ENCODE measurements at places on chromosomes 1 and 21.

GRCh38 chr1:41742219-41742618, 176.5 kb downstream of the HIVEP3 start:
- DNase-seq: no peak

GRCh38 chr1:2943686-2944260, 77.5 kb upstream of the ACTRT2 start:
- DNase-seq: no peak

DNA sequence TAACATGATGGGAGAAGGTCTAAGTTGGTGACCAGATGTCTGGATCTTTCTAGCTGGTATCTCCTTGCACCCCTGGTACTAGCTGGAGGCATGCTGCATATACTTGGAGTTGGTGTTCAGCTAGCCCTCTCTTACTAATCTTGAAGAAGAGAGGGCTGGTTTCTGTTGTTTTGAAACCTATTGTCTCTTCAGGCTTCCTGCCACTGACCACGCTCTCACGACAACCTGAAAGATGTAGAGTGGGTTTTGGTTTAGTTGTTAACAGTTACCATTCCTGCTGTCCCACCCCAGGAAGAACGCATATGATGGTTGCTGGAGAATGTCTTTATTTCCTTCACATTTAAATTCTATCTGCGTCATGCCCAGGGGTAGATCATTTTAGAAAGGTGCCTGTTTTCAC, 3.6 kb downstream of the MAN1C1 start:
- DNase-seq: no peak

DNA sequence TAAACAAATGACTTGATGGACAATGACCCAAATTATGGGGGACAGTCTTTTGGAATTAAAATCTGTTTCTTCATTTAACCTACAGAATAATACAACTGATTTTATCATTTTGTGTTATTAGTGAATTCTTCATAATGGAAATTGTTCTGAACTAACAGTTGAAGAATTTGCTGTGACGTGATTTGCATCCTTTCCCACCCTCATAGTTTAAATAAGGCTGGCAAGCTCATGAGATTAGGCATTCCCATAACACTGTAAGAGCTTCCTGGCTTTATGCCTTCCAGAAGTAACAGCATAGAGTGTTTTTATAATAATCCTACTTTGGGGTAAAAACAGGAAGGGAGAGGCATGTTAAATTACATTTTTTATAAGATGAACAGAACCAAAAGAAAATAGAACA, 95.7 kb downstream of the ATP6V1G3 start:
- DNase-seq: no peak

DNA sequence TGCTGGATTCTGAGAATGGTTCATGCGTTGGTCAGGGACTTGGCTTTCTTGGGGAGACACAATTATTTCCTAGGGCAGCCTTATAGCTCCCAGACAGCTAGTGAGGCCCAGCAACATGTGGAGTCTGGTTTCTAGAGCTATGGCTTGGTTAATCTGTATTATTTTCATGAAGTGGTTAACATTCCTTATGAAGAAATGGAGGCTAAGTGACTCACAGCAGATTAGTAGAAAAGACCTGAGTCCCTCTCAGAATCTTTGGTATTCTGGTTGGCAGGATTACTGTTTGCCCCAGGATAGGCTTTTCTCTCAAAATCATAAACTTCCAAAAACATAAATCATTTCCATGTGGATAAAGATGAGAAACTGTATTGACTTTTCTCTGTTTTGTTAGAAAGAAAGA, 42.3 kb downstream of the DUSP10 start:
- no peak for DNase-seq

DNA sequence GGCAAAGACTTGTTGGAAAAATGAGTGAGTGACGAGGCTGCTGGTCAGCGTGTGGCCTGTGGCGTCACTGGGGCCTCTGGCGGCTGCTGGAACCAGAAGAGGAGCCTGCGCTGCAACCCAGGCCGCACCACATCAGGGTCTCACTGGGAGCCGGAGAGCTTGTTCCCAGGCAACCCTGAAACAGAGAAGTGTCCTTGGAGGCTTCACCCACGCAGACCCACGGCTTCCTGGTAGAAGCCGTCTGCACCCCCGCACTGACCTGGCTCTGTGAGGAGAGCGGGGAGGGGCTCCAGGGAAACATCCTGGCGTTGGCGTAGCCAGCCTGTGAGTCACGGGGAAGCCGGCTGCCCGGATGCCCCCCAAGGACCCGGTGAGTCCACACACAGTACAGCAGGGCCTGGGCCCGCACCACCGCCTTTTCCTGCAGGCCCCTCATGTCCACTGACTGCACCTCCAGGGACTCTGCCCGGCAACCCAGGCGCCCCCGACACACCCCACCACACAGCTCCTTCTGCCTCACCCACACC, 57.4 kb downstream of the COL6A1 start:
- no peak for DNase-seq

- no peak for DNase-seq
Observed at GRCh38 chr1:193179094-193179493, 7.3 kb downstream of the B3GALT2 start.

DNA sequence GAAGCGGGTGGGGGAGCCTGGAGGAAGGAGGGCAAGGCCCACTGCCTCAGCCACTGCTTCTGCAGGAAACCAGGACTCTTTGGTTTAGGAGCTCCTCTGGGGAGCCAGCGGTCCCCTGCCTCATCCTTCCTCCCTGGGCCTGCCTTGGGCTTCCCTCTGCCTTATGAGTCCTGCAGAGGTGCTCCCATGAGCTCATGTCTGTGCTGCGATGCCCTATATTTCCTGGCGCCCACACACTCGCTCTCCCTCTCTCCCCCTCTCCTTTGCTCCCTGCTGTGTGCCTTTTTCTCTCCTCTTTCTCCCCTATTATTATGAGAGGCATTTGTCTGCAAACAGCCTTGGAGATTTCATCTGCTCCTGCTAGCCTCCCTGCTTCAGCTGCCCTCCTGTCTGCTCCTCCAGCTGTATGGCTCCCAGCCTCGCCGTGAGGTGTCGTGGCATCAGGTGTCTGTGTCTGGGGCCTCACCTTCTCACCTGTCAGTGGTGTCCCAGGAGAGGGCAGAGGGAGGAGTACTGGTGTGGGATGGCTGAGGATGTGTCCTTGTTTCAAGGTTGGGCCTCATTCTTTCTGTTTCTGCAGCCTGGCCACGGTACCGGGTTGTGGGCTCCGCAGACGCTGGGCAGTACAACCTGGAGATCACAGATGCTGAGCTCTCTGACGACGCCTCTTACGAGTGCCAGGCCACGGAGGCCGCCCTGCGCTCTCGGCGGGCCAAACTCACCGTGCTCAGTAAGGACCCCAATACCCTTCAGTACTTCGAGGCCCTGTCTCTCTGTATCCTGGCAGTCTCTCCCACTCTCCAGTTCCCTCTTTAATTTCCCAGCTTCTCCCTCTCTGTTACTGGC, 84.2 kb downstream of the KIRREL1 start:
- no peak for DNase-seq

DNA sequence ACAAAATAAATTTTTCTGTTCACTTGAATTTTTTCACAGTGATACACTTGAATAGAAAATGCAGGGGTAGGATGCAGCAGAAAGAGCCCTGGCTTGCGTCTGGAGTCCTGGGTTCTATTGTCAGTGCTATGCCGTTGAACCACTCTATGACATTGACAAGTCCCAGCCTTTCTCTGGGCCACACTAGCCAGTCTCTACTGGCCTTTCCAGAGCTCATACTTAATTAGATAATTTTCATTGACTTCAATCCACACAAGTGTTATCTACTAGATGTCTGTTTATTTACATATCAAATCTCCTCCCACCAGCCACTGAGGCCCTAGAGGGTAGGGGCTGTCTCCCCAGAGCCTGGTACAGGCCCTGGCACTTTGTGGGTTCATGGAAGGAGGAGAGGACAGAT, 15.5 kb upstream of the CELA3B start:
- DNase-seq: no peak

GRCh38 chr1:67193704-67194103, 27.4 kb downstream of the IL23R start:
- no peak for DNase-seq
